CD4-positive, alpha-beta T cell treated with Interleukin-1 beta for 1 hour (primary cell): ENCODE measurements at places on chromosomes 16 and 17.

- no peak for DNase-seq
These were observed 89.6 kb downstream of the GPR139 start for GRCh38 chr16:19984135-19984534.

- DNase-seq = no peak
These were observed 13.3 kb downstream of the NDUFAF8 start for GRCh38 chr17:81252326-81252986.

GRCh38 chr16:50371936-50372595 is 3.3 kb upstream of the BRD7 start:
- DNase-seq = no peak

GRCh38 chr16:53905028-53905427 is 201.1 kb downstream of the FTO start:
- DNase-seq = no peak

- DNase-seq = no peak
These were observed 6.3 kb downstream of the CDH8 start for GRCh38 chr16:62029947-62030346.

DNA sequence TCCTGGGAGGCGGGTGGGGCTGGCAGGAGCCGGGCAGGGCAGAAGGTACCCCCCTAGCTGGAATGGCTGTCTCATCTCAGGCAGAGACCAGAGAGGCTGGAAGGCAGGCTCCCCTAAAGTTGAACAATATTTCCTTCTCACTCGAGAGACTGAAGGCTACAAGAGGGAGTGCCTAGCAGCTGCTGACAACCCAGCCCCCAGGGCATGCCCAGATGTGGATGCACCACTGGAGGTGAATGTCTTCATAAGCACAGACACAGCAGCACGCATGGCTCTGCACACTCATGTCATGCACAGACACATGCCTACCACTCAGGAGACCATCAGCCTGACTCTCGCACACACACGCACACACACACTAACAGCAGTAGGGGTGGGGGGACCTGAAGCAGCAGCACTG is 179.0 kb downstream of the CCT6B start:
- no peak for DNase-seq

DNA sequence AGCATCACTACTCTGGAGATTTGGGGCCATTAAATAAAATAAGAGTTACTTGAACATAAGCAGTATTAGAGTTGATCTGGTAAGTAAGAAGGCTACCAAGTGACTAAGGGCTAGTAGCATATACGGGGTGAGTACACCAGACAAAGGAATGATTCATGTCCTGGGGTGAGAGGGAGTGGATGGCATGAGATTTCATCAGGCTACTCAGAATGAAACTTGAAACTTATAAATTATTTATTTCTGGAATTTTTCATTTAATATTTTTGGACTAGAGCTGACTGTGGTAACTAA is 2.3 kb downstream of the SLFN5 start:
- no peak for DNase-seq

GRCh38 chr17:16306211-16306610 is 47.1 kb downstream of the CENPV start:
- no peak for DNase-seq

DNA sequence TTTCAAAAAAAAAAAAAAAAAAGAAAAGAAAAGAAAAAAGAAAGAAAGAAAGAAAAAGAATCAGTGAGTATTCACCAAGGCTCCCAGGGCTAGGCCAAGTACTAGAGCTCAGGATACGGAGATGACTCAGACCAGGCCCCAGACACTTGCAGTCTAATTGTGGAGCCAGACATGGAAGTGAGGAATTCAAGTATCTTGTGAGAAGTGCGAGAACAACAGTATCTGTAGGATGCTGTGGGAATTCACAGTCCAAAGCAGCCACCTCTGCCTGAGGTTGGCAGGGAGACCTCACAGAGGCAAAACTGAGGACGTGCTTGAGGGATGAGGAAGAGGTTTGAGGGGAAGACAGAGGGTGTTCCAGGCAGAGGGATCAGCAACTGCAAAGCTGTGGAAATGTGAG is 14.0 kb upstream of the ALDOA start:
- no peak for DNase-seq

DNA sequence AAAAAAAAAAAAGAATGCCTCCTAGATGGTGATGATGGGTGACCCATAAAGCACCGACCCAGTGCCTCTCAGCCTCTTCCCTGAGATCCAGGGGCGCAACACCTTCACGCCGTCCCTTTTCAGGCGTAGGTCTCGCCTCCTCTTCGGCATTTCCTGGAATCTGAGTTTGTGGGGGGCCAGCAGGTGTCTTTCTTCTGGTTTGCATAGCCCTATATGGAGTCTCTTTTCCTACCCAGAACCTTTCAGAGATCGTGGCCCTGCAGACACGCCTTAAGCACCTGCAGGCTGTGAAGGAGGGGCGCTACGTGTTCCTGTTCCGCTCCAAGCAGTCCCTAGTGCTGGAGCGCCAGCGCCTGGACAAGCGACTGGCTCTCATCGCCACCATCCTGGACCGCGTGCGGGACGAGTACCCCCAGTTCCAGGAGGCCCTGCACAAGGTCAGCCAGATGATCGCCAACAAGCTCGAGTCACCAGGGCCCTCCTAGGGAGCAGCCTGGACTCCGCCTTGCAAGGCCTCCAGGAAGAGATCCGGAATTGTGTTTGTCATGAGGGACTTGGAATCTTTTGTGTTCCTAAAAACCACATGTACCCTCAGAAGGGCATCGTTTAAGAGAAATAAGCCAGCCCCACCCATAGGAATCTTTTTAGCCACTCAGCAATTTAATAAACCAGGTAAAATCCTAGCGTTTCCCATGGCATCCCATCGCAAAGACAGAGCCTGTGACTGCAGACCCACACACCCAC is 1.9 kb upstream of the GAA start:
- no peak for DNase-seq

DNA sequence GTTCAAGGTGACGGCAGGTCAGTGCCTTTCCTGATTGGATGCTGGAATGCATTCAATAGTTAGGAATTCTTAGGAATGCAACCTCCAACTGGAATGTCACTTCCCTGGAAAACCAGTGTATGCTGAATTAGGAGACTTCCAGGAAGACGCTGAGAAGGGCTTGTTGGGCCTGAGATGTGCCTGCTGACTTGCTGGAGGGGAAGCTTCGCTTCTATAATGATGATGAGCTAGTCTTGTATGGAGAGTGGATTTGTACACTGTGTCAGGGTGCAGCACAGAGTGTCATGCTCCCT is 45.6 kb downstream of the SMPD3 start:
- no peak for DNase-seq

DNA sequence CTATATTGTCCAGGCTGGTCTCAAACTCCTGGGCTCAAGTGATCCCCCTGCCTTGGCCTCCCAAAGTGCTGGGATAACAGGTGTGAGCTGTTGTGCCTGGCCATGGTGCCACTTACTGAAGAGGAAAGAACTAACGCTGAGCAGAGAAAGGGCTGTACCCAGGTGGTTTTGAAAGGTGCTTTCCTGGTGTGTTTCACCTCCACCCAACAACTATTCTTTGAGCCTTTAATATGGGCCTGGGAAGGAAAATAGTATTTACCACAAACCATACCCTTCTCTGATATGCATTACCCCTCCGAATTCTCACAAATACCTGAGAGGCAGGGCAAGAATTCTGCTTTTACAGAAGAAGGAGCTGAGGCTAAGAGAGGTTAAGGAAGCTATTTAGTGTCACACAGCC is 24.8 kb downstream of the KPNA2 start:
- DNase-seq = no peak

DNA sequence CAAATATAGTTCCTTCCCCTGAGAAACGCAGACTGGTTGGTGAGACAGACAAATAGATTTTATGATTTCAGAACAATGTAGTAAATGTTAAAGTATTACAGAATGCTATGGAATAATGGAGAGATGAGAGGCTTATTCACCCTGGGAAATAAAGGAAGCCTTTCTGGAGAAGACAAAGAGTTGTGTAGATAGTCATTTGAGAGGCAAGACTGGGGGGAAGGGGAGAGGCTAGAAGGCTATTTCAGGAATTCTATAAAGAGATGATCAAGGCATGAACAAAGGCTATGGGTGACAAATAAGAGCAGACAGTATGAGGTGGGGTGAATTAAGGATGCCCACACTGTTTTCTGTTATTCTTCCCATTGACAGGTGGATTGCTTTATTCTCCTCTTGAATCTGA is 211.4 kb downstream of the GRIN2A start:
- DNase-seq = no peak

DNA sequence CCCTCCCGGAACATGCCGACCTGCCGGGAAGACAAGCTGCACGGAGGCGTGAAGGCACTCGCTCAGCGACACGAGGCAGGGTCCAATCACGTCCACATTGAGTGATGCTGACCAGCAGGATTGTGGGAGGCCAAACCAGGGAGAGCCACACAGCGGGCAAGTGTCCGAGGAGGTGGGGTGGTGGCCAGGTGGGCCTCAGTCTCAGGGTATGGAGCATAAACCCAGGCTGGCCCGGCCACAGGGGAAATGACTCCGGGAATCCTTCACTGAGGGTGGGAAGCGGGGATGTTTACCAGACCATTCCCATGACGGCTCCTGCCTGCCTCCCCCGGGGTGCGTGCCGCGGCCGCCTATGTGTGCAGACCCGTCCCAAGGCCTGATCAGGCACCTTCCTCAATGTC is 62.5 kb downstream of the RPH3AL start:
- no peak for DNase-seq

- DNase-seq = no peak
These were observed 524.9 kb downstream of the WWOX start for GRCh38 chr16:78624366-78624765.

GRCh38 chr16:84652566-84652965 is 4.3 kb downstream of the KLHL36 start:
- peak; percentile 37 for DNase-seq

DNA sequence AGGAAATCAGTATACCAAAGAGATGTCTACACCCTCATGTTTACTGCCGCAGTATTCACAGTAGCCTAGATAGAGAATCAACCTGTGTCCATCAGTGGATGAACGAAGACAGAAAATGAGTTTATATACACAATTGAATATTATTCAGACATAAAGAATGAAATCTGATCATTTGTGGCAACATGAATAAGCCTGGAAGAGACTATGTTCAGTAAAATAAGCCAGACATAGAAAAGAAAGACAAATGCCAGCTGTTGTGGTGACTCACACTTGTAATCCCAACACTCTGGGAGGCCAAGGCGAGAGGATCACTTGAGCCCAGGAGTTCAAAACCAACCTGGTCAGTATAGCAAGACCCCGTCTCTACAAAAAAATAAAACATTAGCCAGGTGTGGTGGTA is 16.1 kb downstream of the NUDT16L1 start:
- DNase-seq = no peak

GRCh38 chr17:82407255-82407654 is 10.9 kb upstream of the HEXD start:
- DNase-seq = no peak

- DNase-seq = no peak
These were observed 11.2 kb upstream of the CEP20 start for GRCh38 chr16:15899538-15900100.

DNA sequence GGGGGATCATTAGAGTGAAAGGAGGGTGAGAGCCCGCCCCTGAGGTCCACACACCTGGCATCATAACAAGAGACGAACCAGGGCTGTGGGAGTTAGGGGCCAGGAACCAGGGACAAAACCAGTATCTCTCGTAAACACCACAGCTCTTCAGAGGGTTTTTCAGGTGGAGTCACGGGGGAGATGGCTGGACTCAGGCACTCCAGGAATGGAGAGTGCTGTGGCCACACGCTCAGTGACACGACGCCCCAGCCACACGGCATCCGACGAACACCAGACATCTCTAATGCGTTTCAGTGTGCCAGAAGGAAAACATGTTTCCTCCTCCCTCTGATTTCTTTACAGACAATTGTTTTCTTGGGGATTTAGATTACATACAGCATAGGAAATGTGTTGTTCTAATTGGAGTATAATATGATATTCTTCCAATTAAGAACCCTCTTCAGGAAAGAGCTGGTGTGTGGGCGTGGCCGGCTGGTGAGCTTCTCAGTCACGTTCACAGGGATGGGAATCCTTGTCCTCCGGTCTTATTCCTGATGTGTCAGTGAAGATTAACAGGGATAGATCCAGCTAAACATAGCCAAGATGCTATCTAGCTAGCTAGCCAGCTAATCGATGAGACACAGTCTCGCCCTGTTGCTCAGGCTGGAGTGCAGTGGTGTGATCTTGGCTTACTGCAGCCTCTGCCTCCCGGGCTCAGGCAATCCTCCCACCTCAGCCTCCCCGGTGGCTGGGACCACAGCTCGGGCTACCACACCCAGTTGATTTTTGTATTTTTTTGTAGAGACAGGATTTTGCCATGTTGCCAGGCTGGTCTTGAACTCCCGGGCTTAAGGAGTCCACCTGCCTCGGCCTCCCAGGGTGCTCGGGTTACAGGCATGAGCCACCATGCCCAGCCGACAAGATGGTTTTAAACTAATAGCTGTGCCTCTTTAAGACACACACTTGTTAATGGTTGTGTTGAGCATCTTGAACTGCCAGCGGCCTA is 98.6 kb downstream of the BANP start:
- DNase-seq = no peak

DNA sequence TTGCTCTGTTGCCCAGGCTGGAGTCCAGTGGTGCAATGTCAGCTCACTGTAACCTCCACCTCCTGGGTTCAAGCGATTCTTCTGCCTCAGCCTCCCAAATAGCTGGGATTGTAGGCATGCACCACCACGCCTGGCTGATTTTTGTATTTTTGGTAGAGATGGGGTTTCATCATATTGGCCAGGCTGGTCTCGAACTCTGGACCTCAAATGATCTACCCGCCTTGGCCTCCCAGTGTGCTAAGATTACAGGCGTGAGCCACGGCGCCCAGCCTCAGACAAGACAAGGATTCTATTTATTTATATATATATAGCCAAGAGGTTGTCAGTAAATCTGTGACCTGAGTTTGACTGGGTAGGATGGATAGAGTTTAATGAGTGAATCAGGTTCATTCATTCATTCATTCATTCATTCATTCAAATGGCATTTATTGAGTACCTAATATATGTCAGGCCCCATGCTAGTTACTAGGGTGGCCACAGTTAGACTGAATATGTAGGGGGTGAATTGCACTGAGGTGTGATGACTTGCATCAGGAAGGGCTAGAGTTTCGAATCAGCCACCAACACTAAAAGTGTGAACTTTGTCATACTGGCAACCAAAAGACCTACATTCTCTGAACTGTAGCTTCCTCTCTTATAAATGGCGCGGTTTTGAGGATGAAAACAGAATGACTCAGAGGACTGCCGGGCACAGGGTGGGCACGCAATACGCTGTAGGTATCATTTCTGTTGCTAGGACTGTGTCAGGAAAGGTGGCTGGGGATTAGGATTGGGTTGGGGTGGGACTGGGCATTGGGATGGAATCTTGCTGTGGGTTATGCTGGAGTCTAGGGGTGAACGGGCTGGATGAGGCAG is 37.8 kb downstream of the ITGAE start:
- DNase-seq = peak; percentile 44

- no peak for DNase-seq
These were observed 260.1 kb downstream of the PARN start for GRCh38 chr16:14369734-14370598.

GRCh38 chr17:33667671-33668070 is 374.6 kb upstream of the ASIC2 start:
- no peak for DNase-seq

- no peak for DNase-seq
These were observed 37.5 kb downstream of the SPECC1 start for GRCh38 chr17:20046629-20047028.

DNA sequence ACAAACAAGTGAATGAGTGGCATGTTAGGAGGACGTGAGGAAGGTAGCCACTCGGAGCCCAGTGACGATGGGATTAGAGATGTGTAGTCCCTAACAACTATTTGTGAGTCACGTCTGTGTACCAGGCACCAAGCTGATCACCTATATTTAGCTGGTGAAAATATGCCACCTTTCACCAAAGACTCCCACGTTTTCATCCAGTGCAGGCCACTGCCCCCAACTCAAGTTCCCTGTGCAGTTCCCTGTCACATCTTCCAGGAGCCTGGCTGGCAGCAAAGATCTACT is 67.2 kb downstream of the TOM1L2 start:
- no peak for DNase-seq

GRCh38 chr16:4006397-4006999 is 109.7 kb downstream of the ADCY9 start:
- DNase-seq = no peak
